CD4-positive, alpha-beta T cell treated with Interleukin-4 for 4 hours (primary cell): ENCODE measurements at places on chromosomes 12 and 14.

DNA sequence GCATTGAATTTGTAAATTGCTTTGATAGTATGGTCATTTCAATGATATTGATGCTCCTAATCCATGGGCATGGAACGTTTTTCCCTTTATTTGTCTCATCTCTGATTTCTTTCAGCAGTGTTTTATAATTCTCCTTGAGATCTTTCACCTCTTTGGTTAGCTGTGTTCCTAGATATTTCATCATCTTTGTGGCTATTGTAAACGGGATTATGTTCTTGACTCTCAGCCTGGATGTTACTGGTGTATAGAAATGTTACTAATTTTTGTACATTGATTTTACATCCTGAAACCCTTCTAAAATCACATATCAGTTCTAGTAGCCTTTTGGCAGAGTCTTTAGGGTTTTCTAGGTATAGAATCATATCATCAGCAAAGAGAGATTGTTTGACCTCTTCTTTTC is 52.6 kb downstream of the SYNE2 start:
- no peak for DNase-seq

DNA sequence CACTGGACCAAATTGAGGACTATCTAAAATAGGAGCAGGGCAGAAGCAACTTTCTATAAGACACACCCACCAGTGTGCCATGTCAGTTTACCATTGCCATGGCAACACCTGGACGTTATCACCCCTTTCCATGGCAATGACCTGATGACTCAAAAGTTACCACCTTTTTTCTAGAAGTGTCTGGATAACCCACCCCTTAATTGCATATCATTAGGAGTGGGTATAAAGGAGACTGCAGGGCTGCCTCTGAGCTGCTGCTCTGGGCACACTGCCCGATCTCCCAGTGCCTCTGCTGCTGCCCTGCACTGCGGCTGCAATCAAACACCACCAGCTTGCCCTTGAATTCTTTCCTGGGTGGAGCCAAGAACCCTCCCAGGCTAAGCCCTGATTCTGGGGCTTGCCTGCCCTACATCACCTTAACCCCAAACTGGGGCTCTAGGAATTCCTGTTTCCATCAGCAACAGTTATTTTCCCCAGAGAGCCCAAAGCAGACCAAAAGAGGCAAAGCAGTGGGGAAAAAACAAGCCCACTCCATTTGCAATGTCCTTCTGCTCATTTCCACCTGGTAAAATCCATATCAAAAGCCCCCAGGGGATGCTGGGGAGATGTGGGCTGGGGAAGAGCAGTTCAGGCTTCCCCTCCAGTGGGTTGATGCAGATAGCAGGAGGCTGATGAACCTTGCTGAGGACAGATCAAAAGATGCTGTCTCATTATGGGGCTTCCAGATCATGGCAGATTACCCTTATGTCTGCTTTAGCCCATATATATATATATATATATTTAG is 129.5 kb upstream of the NCOR2 start:
- DNase-seq, result no peak

- DNase-seq, result no peak
These were observed 46.3 kb downstream of the MON2 start for GRCh38 chr12:62512901-62513300.

- no peak for DNase-seq
These were observed 6.0 kb downstream of the SDS start for GRCh38 chr12:113397497-113398197.

DNA sequence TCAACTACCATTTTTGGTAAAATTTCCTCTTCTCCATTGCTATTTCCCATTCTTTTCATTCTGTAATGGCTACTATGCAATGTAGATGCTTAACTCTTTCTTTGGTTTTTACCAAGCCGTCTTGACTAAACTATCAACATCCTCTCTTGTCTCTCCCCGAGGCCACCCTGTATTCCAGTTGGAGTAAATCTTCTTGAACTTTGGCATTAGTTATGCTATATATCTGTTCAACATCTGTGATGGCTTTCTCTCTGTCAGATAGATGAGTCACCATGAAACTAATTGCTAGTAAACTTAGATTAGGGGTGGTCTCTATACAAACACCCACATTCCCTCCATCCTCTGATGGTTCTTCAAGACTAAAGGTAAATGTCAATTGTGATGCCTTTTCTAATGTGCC is 63.4 kb downstream of the LMO3 start:
- no peak for DNase-seq

- no peak for DNase-seq
These were observed 27.5 kb downstream of the P2RX4 start for GRCh38 chr12:121237415-121237814.

- no peak for DNase-seq
These were observed 15.6 kb downstream of the OTX2 start for GRCh38 chr14:56794557-56795283.

DNA sequence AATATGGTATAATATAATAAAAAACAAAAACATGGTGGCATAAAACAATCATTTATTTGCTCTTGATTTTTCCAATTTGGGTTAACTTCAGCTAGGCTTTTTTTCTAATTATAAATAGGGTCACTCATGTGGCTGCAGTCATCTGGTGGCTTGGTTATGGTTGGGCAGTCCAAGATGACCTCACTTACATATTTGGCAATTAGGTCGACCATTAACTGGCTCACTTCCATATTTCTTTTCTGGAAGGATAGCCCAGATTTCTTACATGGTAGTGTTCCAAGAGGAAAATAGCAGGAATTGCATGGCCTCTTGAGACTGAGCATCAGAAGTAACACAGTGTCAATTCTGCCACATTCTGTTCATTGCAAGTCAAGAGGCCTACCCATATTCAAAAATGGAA is 153.4 kb downstream of the FUT8 start:
- no peak for DNase-seq

DNA sequence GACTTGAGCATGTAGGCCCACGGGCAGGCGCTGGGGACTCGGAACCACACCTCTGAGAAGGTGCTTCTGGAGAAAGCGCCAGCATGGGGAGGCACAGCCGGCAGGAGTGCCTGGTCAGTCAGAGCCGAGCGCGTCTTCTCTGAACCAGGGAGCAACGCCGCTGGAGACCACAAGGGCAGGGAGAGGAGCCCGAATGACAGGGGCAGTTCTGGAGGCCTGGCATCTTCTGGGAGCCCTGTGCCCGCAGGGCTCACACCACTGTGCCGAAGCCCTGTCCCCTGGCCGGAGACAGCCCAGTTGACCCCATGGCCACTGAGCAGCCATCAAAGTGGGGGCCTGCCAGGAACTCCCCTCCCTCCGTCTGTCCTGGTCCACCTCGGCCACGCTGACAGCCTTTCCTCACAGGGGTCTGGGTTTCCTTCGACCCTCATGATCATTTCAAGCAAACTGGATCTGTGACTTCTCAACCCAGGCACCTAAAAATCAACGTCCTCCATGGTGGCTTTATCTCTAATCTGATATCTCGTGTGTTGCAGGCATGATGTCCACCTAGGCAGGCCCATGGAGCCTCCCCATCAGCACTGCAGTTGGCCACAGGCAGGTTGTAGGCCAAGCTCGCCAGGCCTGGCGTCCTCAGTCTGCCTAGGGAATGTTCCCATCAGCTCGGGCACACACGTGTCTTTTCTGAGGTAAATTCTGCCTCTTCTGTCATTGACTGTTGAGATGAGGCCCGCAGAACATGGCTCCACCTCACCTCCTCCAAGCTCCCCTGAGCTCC is 299.3 kb upstream of the RTL1 start:
- DNase-seq, result no peak

DNA sequence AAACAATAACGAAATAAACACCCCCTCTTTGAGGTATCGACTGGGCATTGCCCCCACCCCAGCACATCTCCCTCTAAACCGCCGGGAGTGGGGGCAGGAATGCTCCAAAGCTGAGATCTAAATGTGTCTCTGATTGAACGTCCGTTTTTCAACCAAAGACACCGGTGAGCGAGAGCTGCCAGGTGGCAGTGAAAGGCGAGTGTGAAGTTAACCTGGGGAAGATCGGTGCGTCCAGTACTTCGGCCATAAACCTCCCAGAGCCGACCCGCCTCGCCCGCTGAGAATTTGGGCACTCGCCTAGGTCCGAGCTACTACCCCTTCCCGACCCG is 625 bp downstream of the ANGEL1 start:
- DNase-seq, result no peak

GRCh38 chr12:108099073-108099472 is 30.0 kb upstream of the WSCD2 start:
- DNase-seq, result peak; percentile 22

DNA sequence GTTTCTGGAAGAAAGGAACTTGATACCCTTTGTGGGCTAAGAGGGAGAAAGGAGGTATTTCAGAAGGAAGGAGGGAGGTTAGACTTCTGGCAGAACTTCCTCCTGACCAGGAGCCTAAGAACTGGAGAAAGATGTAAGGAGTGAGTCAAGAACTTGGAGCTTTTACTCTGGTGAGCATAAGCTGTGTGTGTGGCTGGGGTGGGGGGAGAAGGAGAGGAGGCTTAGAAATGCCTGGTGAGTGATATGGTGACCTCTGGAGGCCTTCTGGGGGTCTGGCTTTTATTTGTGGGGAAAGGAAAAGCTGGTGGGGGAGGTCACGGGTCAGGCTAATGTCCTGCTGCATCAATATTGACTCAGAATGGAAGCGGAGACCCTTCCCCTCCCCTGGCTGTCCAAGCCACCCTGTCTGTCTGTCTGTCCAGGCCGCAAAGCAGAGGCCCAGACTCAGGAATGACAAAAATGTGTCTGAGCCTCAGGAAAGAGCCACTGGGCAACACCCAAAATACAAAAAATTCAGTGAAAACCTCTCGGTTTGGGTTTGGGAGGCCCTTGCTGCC is 4.8 kb downstream of the LRP1 start:
- no peak for DNase-seq

- DNase-seq, result no peak
These were observed 147.9 kb downstream of the PPFIA2 start for GRCh38 chr12:81610955-81611889.
